ENCODE measurements at places on chromosomes 11 and 22.

DNA sequence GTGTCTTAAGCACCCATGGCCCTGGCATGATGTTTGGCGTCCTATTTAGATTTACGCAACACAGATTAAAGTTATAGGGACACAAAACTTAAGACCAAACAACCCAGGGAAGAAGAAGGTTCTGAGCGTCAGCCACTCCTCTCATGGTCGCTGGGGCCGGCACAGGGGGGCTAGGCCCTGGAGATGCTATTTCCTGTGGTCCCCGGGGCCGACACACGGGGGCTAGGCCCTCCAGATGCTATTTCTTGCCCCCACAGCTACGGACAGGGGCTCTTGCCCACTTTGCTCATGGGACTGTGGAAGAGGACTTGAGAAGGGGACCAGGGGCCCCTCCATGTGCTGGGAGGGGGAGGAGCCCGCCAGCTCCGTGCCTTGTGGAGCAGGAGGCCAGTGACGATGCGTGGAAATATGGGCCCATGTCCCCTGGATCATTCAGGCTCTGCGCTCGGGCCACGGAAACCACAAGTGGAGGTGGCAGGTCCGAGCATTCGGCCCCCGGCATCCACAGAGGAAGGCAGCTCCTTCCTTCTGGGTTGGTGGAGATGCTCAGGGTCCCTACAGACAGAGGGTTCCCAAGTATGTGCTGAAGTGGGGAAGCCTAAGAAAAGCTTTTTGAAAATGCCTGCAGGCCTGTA is 711.1 kb downstream of the BRD1 start:
- DNase-seq: no peak

GRCh38 chr22:35883031-35883620 is 145.5 kb downstream of the RBFOX2 start:
- no peak for DNase-seq

DNA sequence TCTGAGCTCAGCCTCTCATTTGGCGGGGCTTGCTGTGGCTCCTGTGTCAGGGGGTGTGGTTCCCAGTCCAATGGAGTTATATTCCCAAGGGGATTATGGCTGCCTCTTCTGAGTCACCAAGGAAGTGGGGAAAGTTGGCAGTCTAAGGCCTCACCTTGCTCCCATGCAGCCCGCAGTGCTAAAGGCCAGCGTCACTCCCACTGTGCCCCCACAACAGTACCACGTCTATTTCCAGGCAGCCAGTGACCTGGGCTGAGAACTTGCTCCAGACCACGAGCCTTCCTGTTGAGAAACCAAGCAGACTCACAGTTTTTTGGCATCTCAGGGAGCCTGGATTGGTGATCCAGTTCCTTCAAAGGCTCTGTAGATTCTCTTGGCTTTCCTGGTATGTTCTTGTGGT is 45.6 kb downstream of the OR2AT4 start:
- DNase-seq: no peak

- DNase-seq: no peak
Measured at GRCh38 chr11:19268909-19269308, 28.2 kb upstream of the E2F8 start.

DNA sequence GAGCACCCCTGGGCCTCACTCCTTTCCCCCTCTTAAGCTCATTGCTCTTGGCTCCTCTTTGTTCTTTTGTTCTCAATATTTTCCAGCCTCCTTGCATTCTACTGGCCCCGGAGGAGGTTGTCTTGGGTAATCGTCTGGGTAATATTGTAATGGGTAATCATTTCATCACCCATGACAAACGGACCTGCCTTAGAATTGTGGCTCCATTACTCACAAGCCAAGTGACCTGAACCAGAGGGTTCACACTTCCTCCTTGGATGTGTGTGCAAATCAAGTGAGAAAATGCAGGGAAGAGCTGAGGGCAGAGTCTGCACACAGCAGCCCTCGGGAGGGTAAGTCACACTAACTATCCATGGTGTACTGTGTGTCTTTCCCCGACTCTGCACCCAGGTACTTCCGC is 305.0 kb downstream of the BUD13 start:
- no peak for DNase-seq

DNA sequence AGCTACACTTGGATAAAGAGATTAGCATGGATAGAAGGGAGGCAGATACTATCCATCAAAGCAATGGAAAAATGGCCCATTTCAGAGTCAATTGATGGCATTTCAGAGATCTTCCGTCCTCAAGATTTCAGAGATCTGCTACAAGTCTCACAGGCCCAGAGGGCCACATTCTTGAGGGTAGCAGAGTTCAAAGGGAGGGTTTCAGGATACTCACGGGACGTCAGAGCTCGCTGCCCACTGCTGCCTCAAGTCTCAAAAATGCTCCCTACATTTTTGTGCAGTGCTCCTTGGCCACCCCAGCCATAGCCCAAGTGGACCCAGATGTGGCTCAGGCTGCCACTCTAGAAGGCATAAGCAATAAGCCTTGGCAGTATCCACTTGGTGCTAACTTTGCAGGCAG is 24.9 kb downstream of the RTL6 start:
- no peak for DNase-seq

GRCh38 chr11:112128483-112129121 is 35.3 kb downstream of the IL18 start:
- peak; percentile 34 for DNase-seq

DNA sequence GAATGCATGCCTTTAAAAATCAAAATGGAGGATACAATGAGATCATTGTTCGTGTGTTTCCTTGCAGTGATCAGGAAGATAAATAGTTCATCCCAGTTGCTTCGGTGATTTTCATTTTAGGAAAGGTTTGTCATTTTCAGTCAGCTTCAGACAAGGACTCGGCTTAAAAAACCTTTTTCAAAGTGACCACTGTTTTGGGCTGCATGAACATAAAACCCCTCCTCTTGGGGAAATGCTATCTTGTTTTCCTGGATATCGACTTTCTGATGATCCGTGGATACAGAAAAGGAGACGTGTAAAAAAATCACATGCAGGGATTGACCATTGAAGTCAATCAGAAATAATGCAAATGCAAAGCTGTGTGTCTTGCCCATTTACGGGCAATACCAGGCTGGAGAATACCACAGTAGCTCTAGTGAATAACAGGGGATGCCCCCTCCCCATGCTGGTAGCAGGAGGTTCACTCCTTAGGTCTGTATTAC is 146.8 kb downstream of the MAML2 start:
- DNase-seq: no peak

DNA sequence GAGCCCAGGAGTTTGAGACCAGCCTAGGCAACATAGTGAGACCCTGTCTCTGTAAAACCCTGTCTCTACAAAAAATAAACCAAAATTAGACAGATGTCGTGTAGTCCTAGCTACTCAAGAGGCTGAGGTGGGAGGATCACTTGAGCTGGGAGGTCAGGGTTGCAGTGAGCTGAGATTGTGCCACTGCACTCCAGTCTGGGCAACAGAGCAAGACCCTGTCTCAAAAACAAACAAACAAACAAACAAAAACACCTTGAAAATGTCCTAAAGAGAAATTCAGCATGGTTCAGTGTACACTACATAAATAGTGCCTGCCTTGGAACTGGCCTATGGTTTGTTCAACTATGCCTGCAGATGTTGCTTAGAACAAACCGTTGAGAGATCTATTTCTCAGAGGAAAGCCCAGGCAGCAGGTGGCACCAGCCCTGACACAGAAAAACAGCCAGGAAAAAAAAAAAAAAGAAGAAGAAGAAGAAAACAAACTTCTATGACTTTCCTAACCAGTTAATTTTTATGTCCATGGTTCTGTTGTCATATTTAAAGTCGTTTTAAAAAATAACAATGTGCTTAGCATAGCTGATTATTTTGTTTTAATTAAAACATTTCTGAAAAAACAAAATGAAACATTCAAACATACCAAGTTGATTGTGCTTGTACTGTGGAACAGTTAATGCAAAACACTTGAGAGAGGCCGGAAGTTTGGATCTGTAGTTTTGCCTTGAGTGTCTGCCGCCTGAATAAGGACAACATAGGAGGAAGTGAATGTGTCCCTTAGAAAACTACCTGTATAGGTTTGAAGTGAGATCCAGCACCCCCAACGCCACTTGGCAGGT is 5.4 kb downstream of the KREMEN1 start:
- no peak for DNase-seq

DNA sequence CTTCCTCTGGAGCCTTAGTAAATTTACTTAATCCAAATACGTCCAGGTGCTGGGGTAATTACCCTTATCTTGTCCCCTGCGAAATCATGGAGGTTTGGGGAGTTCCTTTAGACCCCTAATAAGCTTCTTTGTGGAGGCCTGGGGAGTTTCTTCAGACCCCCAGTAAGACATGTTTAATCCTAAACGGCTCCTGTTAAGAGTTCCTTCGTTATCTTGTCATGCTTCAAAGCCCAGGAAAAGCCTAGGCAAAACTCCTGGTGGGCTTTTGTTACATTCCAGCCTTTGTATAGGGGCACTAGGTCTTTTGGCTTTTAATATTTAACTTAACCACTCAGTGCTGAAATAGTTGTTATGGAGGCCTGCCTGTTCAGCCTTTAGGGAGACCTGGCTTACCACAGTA is 18.1 kb upstream of the PAMR1 start:
- no peak for DNase-seq

GRCh38 chr22:32950366-32950765 is 107.8 kb downstream of the SYN3 start:
- no peak for DNase-seq

GRCh38 chr11:11461473-11461872 is 108.4 kb upstream of the CSNK2A3 start:
- DNase-seq: no peak

DNA sequence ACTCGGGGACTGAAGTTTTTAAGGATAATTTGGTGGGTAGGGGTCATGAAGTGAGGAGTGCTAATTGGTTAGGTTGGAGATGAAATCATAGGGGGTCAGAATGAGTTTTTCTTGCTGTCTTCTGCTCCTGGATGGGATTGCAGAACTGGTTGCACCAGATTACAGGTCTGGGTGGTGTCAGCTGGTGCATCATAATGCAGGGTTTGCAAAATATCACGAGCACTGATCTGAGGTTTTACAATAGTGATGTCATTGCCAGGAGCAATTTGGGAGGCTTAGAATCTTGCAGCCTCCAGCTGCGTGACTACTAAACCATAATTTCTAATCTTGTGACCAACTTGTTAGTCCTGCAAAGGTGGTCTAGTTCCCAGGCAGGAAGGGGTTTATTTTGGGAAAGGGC is 46.4 kb upstream of the CALCB start:
- DNase-seq: no peak

GRCh38 chr11:11947825-11948224 is 60.6 kb downstream of the DKK3 start:
- DNase-seq: no peak

- no peak for DNase-seq
Measured at GRCh38 chr22:24435861-24436371, 8.5 kb downstream of the ADORA2A start.

GRCh38 chr11:117900121-117900648 is 23.7 kb upstream of the FXYD6 start:
- DNase-seq: no peak

DNA sequence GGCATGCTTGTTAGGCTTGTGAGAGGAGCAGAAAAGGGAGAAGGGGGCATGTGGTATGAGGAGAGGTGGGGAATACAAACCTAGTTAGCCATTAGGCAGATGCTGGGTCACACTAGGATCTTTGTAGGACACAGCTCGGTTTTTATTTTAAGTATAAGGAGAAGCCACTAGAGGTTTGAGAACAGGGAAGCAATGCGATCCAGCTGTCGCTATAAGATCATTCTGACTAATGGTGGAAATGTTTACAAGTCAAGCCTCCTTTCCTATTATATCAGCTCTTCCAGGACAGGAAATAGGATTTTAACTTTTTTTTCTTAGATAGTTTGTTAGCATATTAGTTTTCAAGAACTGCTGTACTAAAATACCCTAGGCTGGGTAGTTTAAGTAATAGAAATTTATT is 609.9 kb downstream of the INSC start:
- DNase-seq: no peak

DNA sequence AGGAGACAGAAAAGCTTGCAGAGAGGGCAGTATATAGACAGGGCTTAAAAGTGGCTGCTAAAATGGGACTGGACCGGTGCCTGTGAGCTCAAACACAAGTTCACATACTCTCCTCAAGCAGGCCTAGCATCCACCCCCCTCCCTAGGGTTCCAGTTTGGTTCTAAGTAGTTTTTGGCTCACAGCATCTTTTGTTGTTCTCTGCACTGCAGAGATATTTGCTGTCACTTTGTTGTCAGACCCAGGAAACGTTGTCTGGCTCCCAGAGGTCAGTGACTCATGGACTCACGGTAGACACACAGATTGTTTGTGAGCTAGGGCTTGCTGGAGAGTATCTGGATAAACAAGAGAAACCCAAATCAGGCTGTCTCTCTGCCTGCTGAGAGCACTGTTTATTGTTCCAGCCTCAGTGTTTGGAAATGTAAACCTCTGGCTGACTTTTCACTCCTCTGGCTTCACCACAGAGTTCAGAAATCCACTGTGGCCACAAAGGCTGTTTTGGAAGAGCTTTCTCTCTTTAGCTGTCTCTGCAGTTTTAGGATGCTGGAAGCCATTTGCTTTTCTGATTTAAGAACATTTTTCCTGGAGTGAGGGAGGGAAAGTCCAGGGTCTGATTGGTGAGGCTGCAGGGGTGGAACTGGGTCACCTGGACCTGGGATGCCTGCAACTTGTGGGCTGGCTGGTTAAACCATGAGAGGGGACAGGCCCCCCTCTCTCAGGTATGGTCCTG is 303.7 kb upstream of the PLET1 start:
- DNase-seq: no peak

DNA sequence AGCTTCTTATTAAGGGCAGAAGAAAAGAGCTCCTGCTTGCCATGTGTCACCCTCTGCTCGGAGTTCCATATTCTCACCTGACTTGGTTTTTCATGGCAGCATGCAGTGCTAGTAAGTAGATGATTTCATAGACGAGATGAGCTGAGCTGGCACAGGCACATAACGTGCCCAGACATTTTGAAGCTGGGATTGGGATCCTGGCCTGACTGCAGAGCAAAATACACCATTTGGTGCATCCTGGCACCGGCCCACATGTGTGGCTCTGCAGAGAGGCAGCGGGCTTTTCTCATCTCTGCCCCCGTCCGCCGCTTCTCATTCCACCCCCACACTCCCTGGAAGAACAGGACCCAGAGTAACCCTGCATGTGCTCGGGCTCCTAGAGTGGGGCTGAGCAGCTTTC is 24.8 kb downstream of the FAM118A start:
- DNase-seq: no peak

DNA sequence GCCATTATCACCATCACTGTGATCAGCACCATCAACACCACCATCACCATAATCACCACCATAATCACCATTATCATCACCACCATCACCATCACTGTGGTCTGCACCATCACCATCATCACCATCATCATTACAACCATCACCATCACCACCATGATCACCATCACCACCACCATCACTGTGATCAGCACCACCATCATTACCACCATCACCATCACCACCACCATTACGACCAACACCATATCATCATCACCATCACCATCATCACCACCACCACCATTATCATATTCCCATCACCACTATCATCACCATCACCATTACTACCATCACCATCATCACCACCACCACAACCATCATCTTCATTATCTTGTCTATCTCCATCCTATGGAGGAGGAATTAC is 125.2 kb downstream of the PHF21B start:
- DNase-seq: no peak

DNA sequence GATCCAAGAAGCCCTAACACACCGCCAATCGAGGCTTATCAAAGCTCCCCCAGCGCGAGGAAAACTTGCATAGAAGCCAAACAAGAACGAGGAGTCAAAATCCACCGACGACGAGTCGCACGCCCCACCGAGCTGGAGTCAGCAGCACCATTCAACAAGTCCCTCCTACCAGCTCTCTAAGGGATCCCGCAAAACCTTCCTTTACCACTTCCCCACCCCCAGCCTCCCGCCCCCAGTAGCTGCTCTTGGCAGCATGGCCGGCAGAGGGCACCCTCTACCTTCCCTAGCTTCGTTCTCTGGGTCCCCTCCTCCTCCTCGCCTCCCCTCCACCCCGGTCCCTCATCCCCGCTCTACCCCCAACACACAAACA is 1.4 kb downstream of the BDNF start:
- peak; percentile 52 for DNase-seq
